Myocyte (in vitro differentiated cells): ENCODE measurements at places on chromosomes 6 and 20. TPM values are rescaled to one million over a fixed set of nuclear protein-coding genes. Genes with fewer than 3 reads are reported as not detected.

GRCh38 chr6:100347901-100348550, 116.7 kb downstream of the SIM1 start:
- peak; percentile 60 for DNase-seq

- no peak for DNase-seq
Measured at GRCh38 chr6:79648328-79648727, 17.2 kb downstream of the SH3BGRL2 start.

CCR6 gene
- not detected in 2 replicates for total RNA-seq

GRCh38 chr6:69096681-69097080, 461.6 kb downstream of the ADGRB3 start:
- no peak for DNase-seq

- no peak for DNase-seq
Measured at GRCh38 chr6:156840136-156840535, 63.0 kb downstream of the ARID1B start.

DNA sequence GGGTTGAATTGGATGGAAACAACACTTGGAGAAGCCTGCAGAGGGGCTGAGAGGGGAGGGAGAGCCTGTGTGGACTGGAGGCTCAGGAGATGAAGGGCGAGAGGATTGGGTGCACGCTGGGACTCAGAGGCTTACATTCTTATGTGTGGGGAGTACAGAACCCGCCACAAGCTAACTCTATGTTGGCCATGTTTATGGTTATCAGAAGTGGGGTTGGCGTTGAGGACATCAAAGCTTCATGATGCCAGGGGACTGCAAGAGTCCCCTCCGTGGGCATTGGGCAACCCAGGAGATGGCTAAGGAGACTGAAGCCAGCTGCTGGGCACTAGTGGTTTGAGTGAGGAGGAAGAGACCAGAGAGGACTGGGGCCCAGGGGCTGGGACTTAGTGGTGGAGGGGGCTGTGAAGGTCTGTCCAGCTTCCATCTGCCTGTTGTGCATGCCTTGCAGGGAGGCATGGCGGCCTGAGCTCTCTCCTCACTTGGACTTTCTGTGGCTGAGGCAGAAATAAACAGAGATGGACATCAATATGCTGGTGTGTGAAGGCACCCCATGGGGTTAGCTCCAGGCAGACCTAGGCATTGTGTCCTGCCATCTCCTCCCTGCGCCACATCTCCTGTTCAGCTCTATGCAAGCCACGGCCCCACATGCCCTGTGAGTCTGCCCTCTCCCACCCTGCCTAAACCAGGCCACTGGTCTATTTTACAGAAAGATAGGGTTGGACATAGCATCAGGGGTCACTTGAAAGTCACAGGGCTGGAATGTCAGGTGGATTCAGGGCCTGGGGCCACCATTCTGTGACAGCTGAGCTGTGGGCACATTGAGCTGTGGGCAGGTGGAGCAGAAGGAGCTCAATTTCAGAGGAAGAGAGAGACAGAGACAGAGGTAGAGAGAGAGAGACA, 61.6 kb downstream of the PHACTR3 start:
- DNase-seq: no peak
